Smooth muscle cell of trachea (primary cell): ENCODE measurements at places on chromosomes 5 and 9. TPM values are rescaled to one million over a fixed set of nuclear protein-coding genes. Genes with fewer than 3 reads are reported as not detected.

The SERF1A gene
- 4.1 and 5.5 TPM in 2 replicates for total RNA-seq

The HMGCS1 gene
- total RNA-seq, result 31.6 and 152 TPM in 2 replicates

The PCDHB12 gene
- 0.15 and 0.33 TPM in 2 replicates for total RNA-seq

The GARIN3 gene
- total RNA-seq, result not detected in 2 replicates

The BHMT gene
- 0.15 TPM in 1 of 2 replicates, not detected in the other for total RNA-seq

The ALAD gene
- 36.4 and 53.1 TPM in 2 replicates for total RNA-seq

The NR2F1-AS1 gene
- total RNA-seq, result 22.1 and 31.4 TPM in 2 replicates

The NR4A3 gene
- 1.2 and 2.0 TPM in 2 replicates for total RNA-seq

The SLC45A2 gene
- under 0.01 TPM in 1 of 2 replicates, not detected in the other for total RNA-seq

The STC2 gene
- total RNA-seq, result 113 and 464 TPM in 2 replicates

The OR1J2 gene
- not detected in 2 replicates for total RNA-seq
